Hindlimb muscle (tissue), 1 donor: ENCODE measurements at places on chromosomes 11 and 22.

- DNase-seq: no peak
Observed at GRCh38 chr11:66800720-66801428, 42.4 kb upstream of the RCE1 start.

DNA sequence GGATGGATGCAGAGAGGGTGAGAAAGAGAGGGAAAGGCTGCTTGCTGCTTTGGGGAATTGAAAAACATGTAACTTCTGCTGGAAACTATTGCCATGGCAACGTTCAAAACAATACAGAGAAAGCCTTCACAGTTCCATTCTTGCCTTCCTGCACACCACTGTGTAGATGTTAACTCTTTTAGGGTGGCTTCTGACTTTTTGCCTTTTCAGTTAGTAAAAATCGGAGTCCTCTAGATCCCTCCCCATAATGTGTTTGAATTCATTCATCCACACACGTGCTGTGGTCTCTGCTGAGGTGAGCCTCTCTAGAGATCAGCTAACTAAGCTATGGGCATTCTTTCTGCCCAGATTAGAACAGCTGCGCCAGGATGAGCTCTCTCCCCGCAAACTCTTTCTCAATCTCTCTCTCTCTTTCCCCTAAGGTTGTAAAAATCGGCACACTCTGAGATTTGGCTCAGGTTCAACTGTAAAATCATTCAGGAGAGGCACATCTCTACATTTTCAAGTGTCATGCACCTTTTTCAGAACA is 1178.3 kb downstream of the LRRC4C start:
- DNase-seq: peak; percentile 61

GRCh38 chr11:130062026-130062425 is 7.7 kb upstream of the APLP2 start:
- DNase-seq: no peak

- DNase-seq: no peak
Observed at GRCh38 chr11:129815596-129816461, at the start of gene TMEM45B. Gene TMEM45B (plus strand): TSS chr11:129815848. CDS start chr11:129852483, 36,635 bp downstream.

GRCh38 chr22:22343581-22344296 is 99.2 kb downstream of the VPREB1 start:
- no peak for DNase-seq

GRCh38 chr11:79040348-79040747 is 400.5 kb downstream of the TENM4 start:
- DNase-seq: no peak

DNA sequence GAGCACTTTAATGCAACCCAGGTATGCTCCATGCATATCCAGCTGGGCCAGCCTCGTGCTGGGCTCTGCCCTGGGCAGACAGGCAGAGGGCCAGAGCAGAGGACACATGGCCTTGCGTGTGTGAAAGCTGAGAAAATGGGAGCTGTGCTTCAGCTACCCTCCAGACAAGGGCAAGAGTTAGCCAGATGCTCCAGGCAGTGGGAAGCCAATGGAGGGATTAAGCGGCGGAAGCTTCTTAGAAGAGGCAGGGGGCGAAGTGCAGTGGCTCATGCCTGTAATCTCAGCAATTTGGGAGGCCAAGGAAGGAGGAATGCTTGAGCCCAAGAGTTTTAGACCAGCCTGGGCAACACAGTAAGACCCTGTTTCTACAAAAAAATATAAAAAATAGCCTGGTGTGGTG is 9.8 kb upstream of the ARHGEF17 start:
- no peak for DNase-seq

- DNase-seq: no peak
Observed at GRCh38 chr11:46390331-46391171, 1.0 kb downstream of the CHRM4 start.

DNA sequence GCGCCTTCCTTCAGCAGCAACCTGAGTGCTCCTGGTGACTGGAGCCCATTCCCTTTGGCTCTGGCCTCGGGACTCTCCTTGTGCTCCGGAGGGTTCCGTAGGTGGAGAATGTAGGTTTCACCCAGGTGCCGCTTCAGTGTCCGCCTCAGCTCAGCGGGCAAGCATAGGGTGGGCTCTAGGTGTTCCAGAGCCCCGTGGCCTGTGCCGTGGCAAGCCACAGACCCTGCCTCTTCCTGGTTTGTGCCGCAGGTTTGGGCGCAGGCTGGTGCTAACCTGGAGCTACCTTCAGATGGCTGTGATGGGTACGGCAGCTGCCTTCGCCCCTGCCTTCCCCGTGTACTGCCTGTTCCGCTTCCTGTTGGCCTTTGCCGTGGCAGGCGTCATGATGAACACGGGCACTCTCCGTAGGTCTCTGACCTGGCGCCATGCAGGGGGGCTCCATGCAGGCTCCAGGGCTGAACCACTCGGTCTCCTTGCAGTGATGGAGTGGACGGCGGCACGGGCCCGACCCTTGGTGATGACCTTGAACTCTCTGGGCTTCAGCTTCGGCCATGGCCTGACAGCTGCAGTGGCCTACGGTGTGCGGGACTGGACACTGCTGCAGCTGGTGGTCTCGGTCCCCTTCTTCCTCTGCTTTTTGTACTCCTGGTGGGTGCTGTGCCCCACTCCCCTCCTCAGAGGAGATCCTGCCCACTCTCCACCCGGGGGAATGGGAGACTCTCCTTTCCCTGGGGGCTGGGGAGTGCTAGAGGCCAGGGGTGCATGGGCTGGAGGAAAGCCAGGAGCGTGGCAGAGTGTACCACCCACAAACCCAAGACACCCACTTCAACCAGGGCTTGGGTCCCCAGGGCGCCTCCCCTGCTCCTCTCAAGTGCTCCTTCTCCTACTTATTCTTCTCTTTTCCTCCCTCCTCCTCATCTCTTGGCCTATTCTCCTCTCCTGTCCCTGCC is 2.4 kb downstream of the SLC22A12 start:
- DNase-seq: no peak

DNA sequence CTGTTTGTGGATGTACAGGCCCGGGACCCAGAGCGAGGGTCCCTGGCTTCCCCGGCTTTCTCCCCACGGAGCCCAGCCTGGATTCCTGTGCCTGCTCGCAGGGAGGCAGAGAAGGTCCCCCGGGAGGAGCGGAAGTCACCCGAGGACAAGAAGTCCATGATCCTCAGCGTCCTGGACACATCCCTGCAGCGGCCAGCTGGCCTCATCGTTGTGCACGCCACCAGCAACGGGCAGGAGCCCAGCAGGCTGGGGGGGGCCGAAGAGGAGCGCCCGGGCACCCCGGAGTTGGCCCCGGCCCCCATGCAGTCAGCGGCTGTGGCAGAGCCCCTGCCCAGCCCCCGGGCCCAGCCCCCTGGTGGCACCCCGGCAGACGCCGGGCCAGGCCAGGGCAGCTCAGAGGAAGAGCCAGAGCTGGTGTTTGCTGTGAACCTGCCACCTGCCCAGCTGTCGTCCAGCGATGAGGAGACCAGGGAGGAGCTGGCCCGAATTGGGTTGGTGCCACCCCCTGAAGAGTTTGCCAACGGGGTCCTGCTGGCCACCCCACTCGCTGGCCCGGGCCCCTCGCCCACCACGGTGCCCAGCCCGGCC is 16.7 kb upstream of the ACR start:
- no peak for DNase-seq

DNA sequence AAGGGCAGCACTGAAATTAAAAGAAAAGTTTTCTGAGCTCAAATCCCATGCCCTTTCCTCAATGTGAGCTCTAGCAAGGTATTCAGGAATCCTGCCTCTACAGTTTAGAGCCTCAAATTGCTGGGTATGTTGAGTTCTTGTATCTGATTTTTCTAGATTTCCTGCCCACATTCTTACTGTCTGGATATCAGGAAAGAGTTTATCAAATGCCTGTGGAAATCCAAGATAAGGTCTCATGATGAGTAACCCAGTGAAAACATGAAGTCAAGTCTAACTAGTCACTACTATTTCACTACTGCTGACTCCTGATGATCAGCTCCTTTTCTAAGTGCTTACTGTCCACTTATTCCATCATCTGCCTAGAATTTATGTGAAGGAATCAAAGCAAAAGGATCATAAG is 29.8 kb downstream of the LIMK2 start:
- DNase-seq: no peak

DNA sequence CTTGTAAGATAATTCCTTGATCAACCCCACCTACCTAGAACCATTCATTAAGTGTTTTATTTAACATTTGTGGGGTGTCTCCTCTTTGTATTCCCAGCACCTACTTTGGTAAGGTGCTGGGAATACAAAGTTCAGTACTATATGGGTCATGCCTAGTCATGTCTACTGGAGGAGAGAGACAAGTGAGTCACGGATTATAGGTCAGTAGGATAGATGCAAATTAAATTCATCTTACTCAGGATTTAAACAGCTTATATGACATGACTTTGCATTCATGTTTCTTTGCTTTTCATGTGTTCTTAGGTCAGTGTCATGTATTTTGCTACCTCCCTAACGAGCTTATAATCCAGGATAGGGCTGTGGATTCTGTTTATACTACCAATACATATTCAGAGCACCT is 3.4 kb upstream of the FADS1 start:
- DNase-seq: no peak

DNA sequence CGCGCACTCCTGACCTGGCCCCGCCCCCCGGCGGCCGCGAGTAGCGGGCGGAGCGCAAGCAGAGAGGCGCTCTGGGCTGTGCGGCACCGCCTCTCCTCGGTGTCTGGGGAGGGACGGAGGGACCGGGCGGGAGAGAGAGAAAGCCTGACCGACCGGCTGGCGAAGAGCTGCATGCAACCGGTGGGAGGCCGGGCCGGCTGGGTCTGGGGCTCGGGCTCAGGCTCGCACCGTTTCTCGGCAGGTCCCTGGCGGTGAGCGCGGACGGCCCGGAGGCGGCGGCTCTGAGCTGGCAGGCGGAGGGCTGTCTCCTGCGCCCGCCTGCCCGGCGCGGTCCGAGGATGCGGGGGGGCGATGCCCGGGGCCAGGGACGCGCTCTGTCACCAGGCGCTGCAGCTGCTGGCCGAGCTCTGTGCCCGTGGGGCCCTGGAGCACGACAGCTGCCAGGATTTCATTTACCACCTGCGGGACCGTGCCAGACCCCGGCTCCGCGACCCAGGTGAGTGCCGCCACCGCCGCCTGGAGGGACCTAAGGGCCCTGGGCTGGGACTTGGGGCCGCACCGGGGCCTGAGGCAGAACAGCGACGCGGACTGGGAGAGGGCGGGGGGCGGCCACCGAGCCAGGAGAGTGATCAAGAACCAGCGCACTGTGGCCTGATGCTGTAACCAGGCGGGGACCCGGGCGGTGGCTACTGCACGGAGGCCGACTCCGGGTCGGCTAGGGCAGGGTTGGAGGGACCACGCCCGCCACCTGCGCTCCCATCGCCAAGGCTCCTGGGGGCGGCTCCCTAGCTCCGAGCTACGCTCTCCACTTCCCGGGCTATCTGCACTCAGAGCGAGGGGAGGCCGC is at the start of gene SYT9:
TSS of gene SYT9 (plus strand) at position 69 of the 847 bp plus-strand sequence. CDS start at position 352, 283 bp downstream.
- peak; percentile 37 for DNase-seq

GRCh38 chr11:117188620-117189081 is 10.1 kb downstream of the SIDT2 start:
- DNase-seq: no peak

DNA sequence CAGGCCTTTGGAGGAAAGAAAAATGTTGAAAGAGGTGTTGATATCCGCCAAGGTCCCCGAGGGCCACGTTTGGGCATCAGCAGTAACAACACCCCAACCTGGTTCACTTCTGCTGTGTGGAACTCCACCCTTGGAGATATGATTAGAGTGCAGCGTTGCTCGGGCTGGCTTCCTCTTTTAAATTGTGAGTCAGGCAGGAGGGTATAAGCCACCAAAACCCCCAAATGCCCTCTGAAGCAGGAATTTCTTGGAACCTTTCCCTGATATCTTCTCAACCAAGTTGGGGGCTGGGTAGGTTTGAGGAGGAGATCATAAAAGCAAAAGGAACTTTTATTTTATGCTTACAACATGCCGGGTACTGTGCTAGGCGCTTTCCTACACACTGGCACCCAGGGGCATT is 6.4 kb upstream of the C11orf96 start:
- DNase-seq: no peak

- DNase-seq: no peak
Observed at GRCh38 chr11:106091480-106092123, 14.1 kb downstream of the AASDHPPT start.

- no peak for DNase-seq
Observed at GRCh38 chr22:38694940-38695339, 5.8 kb downstream of the JOSD1 start.

DNA sequence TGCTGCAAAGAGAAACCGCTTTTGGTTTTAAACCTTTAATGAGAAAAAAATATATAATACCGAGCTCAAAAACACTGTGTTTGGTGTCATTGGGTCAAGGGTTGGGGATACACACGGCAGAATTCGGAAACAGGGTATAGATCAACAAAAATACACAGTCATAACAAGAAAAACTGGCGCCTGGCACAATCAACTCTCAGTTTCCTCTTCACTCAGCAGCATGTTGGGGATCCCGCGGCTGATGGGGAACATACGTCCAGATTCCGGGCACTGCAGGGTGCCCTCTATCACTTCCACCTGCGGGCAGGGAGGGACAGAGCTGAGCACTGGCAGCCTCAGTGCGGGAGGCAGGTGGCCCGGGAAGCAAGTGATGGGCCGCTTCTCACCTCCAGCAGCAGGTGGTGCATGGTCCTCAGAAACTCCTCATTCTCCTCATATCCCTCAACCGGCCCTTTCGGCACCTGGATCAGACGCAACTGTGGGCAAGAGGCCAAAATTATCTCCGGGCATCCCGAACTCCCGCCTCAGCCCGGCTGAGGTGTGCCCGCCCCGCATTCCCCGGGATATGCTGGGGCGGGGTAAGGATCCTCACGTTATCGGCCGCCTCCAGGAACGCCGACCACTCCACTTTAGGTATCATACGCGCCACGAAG is 561 bp downstream of the TRMT112 start:
- DNase-seq: no peak

GRCh38 chr11:47270331-47271271 is 668 bp downstream of the MADD start:
- DNase-seq: no peak

GRCh38 chr22:37195921-37196320 is 7.9 kb upstream of the C1QTNF6 start:
- no peak for DNase-seq

DNA sequence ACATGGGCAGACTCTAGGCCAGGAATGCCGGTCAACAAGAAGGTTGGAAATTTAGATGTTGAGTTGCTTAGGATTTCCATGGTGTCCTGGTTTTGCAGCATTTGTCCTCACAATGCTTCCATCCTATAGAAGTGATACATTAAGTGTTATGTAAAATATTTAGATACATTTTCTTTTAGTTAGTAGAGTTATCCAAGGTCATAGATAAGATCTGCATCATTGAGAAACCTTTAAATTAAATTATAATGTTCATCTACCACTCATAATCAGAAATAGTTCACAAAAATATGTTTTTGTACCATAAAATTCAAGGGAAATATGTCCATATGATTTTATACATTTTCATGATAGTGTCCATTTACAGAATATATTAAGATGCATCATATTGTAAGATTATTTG is at the start of gene OR51F1:
TSS of gene OR51F1 (minus strand) at position 101 of the 400 bp plus-strand sequence. CDS start at position 101, 0 bp downstream.
- DNase-seq: no peak

DNA sequence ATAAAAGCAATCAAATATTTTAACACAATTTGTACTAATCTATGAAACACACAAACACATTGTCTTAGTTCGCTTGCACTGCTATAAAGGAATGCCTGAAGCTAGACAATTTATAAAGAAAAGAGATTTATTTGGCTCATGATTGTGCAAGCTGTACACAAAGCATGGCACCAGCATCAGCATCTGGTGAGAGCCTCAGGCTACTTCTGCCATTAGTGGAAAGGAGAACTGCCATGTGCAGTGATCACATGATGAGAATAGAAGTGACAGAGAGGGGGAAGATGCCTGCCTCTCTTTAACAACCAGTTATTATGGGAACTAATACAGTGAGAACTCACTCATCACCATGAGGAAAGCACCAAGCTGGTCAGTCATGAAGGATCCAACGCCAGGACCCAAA is 105.1 kb downstream of the GUCY1A2 start:
- no peak for DNase-seq
